H1 (cell line): ENCODE measurements at places on chromosomes 11 and 22. TPM values are rescaled to one million over a fixed set of nuclear protein-coding genes. Genes with fewer than 3 reads are reported as not detected.

DNA sequence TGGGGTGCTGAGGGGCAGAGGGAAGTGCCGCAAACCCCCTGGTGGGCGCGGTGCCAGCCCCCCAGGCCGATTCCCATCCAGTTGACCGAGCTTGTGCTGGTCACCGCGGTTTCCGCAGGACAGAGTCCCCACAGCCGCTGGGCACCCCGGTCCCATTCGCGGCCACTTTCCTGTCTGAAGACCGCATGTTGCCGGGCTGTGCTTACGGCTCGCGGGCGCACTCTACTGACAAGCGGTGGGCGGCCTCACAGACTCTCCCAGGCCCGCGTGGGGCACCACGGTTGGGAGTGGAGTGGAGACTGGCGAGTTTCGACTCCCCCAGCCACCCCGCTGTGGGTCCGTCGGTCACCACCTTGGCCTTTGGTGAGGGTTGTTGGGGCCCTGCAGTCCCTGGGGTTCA is 648 bp upstream of the H19 start:
- no peak for DNase-seq

DNA sequence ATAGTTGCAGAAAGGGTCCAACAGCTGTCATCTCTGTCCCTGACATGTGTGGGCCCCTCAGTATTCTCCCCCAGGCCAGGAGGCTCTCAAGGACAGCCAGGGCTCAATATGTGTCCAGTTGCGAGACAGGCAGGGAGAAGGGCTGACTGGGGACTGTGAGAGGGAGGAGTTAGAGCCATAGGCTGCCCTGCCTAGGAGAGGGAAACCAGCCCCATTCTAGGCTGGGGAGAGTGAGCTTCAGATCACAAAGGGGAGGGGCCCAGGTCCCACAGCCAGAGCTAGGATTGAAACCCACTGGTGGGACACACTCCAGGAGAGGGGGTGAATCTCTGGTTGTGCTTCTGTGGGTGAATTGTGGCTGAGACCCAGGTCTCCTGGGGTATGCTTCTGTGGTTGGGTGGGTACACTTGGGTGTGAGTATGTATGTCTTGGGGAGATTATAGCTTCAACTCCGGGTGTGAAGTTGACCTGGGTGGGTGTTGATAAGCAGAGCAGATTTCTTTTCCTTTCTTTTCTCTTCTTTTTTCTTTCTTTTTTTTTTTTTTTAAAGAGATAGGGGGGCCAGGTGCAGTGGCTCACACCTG is 2.1 kb upstream of the CARNS1 start:
- DNase-seq = no peak

GPHA2 gene
- 4.4 and 5.4 TPM in 2 replicates for polyA plus RNA-seq

GRCh38 chr11:94705891-94706615 is 62.1 kb upstream of the AMOTL1 start:
- no peak for DNase-seq

RASGRP2 gene
- polyA plus RNA-seq = 45.7 and 50.4 TPM in 2 replicates
